ENCODE measurements at places on chromosomes 5 and 9.

DNA sequence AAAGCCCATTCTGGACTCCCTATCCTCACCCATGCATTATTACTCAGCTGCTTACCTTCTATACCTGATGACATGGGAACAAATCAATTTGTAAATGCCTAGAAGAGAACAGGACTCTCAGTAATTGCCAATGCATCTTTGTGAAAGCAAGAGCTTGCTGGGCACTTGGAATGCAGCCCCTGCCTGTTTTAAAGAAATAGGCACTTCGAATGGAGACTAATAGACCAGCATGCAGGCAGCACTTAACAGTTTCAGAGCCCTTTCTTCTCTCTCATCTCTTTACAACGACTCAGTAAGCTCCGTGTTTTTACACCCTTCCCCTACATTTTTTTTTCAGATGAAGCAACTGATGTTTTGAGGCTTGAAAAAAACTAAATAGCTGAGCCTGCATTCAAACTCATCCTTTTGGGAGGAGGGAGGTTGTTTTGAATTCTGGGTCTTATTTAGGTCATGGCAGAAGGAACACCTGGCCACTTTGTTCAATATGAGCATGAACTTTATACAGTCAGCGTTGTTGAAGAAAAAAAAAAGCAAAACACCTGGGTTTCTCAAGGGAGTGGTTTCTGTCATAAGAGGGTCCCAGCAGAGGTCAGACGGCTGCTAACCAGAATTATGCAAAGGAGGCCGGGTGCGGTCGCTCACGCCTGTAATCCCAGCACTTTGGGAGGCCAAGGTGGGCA lies 34.6 kb upstream of the WHRN start:
- no peak for DNase-seq

- DNase-seq = no peak
Observed at GRCh38 chr9:96513622-96514021, 63.7 kb downstream of the HABP4 start.

GRCh38 chr9:133788819-133789717 lies 50.9 kb upstream of the SARDH start:
- DNase-seq = no peak

- DNase-seq = no peak
Observed at GRCh38 chr5:178327446-178327845, 94.8 kb upstream of the PHYKPL start.

GRCh38 chr9:126058011-126058531 lies 268.6 kb upstream of the MVB12B start:
- DNase-seq = no peak

GRCh38 chr5:131171276-131171810 lies 599 bp downstream of the LYRM7 start:
- DNase-seq = no peak

DNA sequence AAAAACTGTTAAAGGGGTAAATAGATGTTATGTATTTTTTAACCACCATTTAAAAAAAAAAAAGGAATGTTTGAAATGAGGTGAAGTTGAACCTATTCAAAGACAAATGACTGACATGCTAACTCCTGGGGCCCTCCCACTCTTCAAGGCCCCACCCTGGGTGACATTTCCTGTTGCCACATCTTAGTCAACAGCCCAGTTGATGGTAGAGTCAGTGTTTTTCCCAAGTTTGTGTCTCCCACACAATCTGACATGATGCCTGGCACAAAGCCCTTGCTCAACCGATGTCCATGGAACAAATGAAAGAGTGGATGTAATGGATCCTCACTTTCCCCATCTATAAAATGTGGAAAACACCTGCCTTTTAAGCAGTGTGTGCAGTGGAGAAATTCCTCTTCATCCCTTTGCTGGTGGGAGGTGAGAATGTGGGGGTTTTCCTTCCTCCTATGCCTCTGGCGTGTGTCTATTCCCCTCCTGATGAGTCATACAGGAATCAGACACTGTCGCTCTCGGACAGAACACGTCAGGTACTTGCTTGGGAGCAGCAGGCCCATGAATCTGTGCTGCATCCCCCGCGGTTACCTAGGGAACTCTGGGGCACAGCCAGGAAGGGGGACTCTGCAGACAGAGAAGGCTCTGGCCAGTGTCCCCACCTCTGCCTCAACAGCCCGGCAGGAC lies 13.7 kb upstream of the ADRA1B start:
- no peak for DNase-seq

DNA sequence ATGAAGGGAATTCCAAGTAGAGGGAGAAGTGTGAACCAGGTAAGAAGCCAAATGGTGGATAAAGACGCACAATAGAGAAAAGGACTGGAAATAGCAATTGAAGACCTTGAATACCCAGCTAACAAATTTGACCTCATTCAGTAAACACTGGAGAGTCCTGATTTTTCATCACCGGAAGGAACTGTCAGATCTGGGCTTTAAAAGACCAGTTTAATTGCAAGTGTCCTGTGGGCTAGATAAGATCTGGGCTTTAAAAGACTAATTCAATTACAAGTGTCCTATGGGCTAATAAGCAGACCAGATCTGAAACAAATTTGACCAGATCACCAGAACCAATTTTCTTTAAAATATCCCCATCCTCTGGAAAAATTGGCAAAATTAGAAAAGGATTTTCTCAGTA lies 380.0 kb downstream of the ACTL7B start:
- DNase-seq = no peak

DNA sequence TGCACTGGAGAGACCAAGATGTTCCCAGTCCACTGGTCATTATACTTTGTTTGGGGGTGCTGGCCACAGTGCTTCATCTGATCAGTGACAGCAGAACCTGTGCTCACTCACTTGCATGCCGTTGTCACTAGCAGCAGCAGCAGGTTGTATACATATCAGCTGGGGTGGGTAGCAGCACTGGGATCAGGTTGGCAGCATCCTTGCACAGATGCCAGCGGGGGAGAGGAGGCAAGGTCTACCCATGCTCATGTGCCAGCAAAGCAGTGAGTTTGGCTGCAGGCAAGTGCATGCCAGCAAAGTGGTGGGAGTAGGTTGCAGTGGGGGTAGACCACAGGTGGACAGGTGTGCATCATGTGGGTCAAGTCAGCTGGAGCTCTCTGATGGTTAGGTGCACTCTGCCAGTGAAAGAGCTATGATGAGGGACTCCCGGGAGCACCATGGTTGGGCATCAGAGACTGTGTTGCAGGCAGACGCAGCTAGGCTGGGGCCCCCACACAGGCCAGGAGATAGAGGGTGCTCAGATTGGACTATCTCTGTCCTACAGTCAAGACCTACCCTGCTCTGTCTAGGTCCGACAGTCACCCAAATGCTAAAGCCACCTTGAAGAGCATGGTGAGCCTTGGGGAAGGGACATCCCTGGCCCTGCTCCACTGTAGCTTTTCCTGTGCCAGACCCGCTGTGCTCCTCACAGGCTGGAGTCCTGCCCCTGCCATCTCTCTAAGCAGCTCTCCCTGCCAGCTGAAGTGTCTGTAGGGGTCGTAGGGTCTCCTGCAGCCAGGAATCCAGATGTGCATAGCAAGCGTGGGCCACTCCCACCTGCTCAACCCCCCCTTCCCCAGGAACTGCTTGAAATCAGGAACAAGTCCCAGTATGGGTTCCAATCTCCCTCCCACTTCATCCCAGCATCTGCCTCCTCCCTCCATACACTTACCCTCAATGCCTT lies 119.8 kb downstream of the RNF180 start:
- no peak for DNase-seq

DNA sequence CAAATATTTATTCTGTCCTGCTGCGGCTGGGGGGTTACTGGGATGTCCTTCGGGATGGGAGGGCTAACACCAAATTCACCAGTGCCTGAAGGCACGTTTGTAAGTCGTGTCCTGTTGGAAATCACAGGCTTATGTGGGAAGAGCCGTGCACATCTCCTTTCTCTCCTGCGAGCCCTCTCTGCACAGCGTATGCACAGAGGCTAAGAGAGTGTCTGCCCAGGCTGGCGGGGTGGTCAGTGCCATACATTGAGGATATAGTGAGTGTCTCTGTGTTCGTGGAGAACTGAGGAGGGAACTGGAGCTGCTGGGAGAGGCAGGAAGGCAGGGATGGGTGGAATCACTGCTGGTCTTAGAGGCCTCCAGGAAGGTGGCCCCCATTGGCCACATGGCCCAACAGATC lies 110.1 kb downstream of the WNK2 start:
- no peak for DNase-seq

DNA sequence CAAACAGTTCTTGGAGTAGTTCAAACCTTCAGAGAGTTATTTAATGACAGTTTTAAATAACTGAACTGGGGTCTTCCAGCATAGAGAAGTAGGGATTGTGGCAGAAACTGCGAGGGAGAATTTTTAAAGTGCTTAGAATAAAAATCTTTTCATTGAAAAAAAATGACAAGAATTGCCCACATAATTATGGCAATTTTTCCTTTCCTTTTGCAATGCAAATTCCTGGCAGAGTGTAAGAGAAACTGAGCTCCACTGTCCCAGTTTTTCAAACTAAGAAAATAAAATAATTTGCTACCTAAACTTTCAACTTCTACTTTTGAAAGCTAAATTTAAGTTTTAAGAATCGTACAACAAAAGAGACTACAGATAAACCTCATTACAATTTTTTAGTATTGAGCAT lies 2.3 kb upstream of the PTGER4 start:
- no peak for DNase-seq

DNA sequence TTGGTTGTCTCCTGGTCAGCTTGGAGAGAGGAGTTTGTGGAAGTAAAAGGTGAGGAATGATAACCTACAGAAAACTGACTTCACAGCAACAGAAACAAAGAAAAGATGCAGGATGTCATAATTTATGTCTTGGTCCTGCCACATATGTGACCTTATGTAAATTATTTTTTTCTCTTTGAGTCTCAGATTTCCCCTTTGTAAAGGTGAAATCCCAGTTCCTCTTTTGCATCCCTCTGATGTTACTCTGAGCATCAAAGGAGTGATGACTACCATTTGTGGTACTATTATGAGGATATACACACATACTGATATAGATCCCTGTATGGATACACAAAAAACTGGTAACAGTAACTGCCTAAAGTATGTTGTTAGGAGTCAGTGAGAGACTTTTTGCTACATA lies 1.4 kb upstream of the THG1L start:
- DNase-seq = no peak

GRCh38 chr9:117656002-117656401 lies 48.2 kb upstream of the TLR4 start:
- no peak for DNase-seq

DNA sequence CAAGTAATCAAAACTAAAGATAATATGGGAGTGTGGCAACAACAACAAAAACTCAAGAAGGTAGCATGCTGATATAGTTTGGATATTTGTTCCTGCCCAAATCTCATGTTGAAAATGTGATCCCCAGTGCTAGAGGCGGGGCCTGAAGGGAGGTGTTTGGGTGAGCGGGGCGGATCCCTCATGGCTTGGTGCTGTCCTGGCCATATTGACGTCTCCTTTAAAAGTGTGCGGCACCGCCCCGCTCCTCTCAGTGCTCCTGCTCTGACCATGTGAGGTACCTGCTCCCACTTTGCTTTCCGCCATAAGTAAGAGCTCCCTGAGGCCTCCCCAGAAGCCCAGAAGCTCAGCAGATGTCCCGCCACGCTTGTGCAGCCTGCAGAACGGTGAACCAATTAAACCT lies 25.6 kb downstream of the MED27 start:
- DNase-seq = no peak

DNA sequence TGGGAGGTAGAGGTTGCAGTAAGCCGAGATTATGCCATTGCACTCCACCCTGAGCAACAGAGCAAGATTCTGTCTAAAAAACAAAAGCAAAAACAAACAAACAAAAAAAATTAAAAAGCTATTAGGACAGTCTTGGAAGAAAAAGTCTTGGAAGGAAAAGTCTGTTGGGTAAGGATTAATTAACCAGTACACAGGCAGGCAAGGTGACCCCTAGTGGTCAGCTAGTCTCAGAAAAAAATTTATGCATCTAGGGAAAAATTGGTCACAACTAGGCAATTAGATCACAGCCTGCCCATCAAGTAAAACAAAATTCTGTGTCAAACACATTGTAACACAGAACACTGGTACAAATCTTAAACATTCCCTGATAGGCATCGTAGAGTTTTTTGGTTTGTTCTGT lies 6.7 kb upstream of the ANKRD18B start:
- DNase-seq = no peak

- no peak for DNase-seq
Observed at GRCh38 chr5:142404046-142404477, 79.2 kb upstream of the SPRY4 start.

- DNase-seq = peak; percentile 36
Observed at GRCh38 chr5:103224118-103224893, 34.3 kb upstream of the MACIR start.

GRCh38 chr5:107499237-107499636 lies 171.5 kb downstream of the EFNA5 start:
- DNase-seq = no peak

- DNase-seq = no peak
Observed at GRCh38 chr5:163135849-163136248, 301.5 kb upstream of the CCNG1 start.

DNA sequence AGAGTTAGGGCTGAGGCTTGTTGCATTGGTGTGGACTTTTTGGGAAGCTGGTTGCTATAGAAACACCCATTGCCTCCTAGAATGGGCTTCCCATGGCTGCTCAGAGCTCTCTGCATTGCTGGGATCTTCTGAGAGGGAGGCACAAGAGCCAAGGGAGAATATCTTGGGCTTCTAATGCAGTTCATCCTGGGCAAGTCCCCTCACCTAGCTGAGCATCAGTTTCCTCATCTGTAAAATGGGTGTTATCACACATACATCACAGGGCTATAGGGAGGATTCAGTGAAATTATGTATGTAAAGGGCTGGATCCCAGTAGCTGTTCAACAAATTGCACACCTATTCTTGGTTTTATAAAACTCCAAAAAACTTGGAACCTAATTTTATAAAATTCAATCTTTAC lies 106.1 kb upstream of the ALDH1B1 start:
- DNase-seq = no peak

DNA sequence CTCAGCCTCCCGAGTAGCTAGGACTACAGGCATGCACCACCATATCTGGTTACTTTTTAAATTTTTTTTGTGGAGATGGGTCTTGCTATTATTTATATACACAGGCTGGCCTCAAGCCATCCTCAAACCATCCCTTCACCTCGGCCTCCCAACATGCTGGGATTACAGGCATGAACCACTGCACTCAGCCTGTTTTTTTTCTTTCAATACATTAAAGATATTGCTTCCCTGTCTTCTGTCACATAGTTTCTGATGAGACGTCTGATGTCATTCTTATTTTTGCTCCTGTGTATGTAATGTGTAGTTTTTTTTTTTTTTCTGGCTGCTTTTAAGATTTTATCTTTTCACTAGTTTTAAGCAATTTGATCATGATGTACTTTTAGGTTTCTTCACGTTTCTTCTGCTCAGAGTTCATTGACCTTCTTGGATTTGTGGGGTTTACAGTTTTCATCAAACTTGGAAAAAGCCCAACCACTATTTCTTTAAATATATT lies 11.4 kb upstream of the RGS3 start:
- no peak for DNase-seq

All from activated T-helper 2 cell treated with anti-CD3 and anti-CD28 coated beads, Interferon-gamma antibody, Interleukin-2, Interleukin-4, amounts not matched to agents 10 μg/mL and 5 μg/mL and 100 μg/mL, durations not matched to agents 14 hours and 24 hours and 36 hours (primary cell).